Gastrocnemius medialis (tissue), 4 donors: ENCODE measurements at places on chromosomes 1 and 21. TPM values are rescaled to one million over a fixed set of nuclear protein-coding genes. Genes with fewer than 3 reads are reported as not detected.

DNA sequence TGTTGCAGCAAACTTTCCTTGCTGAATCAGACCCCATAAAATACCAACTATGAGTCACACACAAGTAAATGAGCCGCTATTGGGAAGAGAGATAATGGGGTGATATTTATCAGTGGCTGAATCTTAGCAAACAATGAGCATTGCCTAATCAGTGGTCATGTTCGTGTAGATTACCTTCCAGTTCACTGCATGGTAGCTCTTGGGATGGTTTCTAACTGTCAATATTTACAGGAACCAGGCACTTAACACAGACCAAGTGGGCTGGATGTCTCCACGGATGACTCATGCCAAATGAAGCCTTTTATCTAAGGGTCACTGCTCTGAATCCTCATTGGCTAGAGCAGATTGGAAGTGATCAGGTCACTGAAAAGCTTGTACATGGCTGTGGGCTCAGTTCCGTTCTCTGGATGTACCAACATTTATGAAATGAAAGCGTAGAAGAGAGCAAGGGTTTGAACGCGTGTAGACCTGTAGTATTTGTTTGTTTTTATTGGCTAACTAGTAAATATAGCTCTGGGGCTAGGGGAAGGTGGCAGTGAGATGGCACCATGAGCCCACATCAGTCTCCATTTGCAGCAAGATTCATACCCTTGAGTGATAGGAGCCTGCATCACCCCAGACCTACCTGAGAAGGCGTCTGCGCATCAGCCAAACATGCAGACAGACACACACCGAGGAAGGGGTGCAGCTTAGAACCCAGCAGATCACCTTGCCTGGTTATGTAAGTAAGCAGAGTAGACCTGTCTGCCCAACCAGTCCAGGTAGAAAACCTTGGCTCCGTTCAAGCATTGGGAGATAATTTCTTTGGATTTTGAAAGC lies 153.3 kb downstream of the TOMM20 start:
- DNase-seq, result no peak

DNA sequence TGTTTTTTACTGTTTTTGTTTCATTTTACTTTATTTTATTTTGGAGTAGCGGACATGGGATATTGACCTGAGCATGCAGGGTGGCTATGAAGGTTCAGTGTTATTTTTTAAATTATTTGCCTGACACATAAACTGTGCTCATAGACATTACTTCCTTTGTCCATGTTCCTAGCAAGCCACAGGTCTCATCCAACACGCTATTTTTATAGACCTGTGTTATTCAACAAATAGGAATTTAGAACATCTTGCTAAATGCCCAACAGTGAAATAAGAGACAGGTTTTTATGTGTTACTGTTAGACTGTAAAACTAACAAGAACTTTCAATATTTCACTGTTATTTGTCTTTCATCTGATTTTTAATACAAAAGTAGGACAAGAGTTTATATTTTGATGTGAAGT lies 756.4 kb downstream of the KCNT2 start:
- DNase-seq, result no peak

Gene SPATA46
- total RNA-seq, result 1.7 TPM

Gene TRMT1L
- total RNA-seq, result 24.9 TPM

- no peak for DNase-seq
Observed at GRCh38 chr1:9425859-9426258, 113.4 kb upstream of the SLC25A33 start.

GRCh38 chr1:240152611-240153297 lies 61.1 kb downstream of the FMN2 start:
- DNase-seq, result no peak

GRCh38 chr1:244865028-244865371 lies 657 bp upstream of the HNRNPU start:
- DNase-seq, result no peak
